ENCODE measurements at places on chromosomes 11 and 22. TPM values are rescaled to one million over a fixed set of nuclear protein-coding genes. Genes with fewer than 3 reads are reported as not detected.

Gene CHADL
- 0.45 TPM for total RNA-seq

Gene VPREB1
- not detected for total RNA-seq

Gene ABTB2
- 0.97 TPM for total RNA-seq

Gene RAB36
- 1.3 TPM for total RNA-seq

Gene SCGB1A1
- not detected for total RNA-seq

Gene GGT5
- not detected for total RNA-seq

Gene WEE1
- 47.8 TPM for total RNA-seq
